ENCODE measurements at places on chromosomes 7 and 10.

DNA sequence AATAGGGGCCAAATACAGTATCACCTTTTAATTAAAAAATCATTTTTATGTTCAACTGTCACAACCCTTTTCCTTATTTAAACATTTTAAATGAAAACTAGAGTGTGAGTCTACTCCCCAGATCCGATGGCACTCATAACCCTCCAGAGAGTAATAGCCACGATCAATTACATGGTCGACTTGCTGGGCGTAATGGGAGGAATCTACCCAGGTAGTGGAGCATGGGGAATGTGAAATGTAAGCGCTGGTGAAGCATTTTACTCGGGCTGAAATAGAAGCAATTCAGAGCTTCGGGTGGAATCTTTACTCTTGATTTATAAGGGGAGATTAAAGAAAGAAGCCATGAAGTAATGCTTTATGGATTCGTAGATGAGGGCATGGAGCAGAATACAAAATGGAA, 321.9 kb downstream of the ACTR3B start:
- no peak for DNase-seq

- no peak for DNase-seq
These were observed 338 bp downstream of the ATP6V0E2 start for GRCh38 chr7:149873970-149874643.

GRCh38 chr7:154183482-154183881, 131.3 kb downstream of the DPP6 start:
- no peak for DNase-seq

DNA sequence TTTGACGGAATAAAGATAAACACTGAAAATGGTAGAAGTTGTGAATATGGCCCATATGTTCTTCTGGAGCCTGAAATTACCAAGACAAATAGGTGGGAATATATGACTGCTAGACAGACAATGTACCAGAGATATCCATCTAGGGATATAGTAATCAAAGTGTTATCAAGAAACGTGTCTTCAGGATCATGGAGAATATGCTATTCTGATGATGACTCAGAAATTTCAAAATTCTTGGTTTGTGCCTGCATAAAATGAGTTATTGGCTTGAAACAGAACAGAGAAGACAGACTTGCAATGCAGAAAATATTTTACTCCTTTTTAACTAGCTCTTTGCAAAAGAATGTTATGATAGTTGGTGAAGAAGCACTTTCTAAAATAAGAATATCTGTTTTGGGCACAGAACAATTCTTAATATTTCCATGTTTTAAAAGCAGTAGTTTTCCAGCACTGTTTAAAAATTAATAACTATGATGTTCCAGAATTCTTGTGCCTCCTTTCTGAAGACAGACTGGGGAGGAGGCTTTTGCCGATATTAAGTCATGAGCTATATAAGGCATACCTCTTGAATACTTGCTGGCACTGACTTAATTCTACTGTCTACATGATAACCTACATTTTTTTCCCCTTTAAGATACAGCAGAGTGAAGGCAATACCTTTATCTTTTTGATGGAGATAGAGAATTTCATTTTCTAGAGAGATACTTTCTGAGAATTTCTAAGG, 34.4 kb upstream of the CABCOCO1 start:
- DNase-seq, result no peak

DNA sequence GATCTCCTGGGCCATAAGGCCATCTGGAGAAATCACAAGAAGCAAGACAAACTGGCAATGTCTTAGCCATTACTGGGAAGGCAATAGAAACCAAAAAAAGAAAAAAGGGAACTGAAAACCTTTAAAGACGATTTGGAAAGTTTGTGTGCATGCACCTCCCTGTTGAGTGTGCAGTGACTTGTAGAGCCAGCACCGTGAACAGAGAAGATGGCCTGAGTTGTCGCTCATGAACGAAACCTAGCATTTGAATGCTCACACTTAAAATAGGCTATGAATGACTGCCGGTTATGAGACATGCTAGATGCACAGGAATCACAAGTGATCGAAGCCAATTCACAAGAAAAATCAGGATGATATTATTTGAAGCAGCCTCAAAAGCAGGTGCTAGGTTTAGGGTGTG, 151.3 kb upstream of the ADO start:
- no peak for DNase-seq

DNA sequence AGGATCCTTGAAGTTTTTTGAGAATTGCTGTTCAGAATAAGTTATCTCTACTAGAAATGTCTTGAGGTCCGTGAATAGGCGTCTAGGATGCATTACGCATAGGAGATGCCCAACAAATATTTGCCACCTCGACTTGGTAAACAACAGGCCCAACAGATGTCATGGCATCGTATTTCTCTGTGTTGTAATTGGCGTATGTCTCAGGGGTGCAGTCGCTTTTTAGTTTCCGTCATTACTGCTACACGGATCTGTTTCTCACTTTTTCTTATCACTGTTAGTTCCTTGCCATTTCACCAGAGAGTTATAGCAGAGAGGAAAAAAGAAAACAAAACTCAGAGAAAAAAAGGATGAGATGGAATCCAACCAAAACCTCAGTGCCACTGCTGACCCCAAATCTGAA, 73.0 kb upstream of the SFMBT2 start:
- DNase-seq, result no peak
